ENCODE measurements at places on chromosomes 2 and 18.
A peak's percentile ranks its signal among the peaks of the same experiment; 100 is the strongest.

- peak; percentile 38 for DNase-seq
These were observed 1.0 kb downstream of the CYP1B1 start for GRCh38 chr2:38074764-38075506.

DNA sequence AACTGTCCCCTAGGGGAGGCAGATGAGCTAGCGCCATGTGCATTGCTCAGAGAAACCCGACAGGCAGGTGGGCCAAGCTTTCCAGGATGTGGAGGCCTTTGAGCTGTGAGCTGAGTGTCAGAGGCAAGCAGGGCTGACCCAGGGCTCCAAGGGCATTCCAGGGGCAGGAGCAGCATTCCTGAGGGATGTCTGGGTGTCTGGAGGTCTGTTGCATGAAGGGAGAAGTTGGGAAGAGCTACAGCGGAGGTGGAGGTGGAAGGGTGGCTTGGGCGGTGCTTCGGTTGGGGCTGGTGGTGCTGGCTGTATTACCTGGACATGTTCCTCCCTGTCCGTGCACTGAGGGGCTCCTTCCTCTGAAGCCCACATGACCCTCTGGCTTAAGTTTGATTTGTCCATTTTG is 102.8 kb downstream of the RNF144A start:
- DNase-seq: no peak

GRCh38 chr2:169815849-169816248 is 8.9 kb downstream of the METTL5 start:
- no peak for DNase-seq

- no peak for DNase-seq
These were observed 25.3 kb downstream of the XPO1 start for GRCh38 chr2:61512768-61513398.

Measured in inflammatory macrophage treated with lipopolysaccharide for 1 hour (primary cell).